Lung microvascular endothelial cell (primary cell): ENCODE measurements at places on chromosomes 5 and 9. TPM values are rescaled to one million over a fixed set of nuclear protein-coding genes. Genes with fewer than 3 reads are reported as not detected.
A peak's percentile ranks its signal among the peaks of the same experiment; 100 is the strongest.

DNA sequence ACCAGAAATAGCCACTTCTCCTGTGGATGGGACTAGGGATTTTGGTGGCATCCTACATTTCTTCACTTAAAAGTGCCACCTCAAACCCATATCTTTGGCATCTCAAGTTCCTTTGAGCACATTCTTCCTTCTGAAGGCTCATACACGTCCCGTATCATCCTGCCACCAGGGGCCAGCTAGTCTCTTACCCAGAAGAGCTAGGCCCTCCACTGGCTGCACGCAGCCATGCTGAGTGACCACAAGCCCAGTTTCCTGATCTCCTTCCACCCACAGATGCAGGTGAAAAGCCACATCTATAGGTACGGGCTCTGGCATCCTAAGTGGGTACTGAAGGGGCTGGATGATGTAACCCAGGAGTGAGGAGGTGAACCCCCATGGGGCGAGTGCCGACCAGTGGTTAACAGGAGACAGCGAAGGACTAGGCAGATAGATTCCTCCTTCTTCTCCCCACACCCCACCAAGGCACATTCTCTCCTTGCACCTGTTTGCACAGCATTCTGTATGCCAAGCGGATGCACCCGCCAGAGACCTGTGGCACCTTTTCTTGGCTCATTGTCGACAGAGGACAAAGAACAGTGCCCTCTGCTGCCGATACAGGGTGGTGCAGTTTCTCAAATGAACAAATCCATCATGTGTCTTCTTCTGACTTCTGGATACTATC, 14.4 kb upstream of the SCGB3A1 start:
- DNase-seq = peak; percentile 70

DNA sequence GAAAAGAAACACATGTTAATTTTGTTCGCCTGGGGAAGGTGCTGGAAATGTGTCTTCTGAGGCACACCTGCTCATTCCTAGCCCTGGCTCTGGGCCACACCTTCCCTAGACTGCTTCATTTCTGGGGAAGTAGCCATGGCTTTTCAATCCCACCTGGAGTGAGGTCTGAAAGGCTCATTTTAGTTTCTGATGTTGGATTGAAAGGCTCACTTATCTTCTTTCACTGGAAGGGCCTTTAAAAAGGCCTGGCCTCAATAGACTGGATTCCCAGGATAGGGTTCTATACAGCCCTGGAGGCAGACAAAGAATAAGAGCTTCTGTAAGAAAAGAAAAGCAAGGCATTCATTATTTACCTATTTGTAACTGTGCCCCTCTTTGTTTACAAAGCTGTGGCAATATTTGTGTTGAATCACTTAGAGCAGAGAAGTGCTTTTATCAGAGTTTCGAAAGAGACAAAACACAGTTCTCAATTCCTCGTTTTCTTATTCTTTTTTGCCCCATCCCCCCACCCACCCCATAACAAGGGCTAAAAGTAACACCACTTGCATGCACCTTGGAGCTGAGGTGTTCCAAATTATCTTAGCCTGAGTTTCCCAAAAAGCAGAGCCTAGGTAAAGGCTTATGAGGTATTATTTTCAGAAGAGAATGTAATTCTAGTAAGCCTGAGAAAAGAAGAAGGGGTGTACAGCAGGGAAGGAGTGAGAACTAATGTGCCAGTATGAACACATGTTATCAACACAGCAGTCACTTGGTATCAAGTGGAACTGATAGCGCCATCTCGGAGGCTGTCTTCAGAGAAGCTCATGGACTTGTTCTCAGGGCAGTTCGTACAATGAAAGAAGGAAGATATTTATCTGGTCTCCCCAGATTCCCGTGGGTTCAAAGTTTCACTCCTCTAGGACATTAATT, 413.1 kb downstream of the KCTD16 start:
- no peak for DNase-seq

DNA sequence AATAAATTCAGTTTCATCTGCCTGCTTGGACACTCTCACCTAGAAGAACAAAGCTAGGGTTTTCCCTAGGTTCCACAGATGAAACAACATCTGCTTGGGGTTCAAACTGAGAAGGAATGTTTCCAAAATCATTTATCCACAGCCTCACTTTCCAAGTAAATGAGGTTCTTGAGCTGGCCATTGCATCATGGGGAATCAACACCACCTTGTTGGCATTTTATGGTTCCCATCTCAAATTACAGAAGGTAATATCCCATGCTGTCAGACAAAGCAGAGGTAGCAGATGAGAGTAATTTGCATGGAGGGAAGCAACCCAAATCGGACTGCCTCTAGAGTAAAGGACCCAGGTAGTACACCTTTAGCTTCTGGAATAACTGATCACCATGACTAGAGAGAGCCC, 10.5 kb upstream of the NR4A3 start:
- DNase-seq = no peak

DNA sequence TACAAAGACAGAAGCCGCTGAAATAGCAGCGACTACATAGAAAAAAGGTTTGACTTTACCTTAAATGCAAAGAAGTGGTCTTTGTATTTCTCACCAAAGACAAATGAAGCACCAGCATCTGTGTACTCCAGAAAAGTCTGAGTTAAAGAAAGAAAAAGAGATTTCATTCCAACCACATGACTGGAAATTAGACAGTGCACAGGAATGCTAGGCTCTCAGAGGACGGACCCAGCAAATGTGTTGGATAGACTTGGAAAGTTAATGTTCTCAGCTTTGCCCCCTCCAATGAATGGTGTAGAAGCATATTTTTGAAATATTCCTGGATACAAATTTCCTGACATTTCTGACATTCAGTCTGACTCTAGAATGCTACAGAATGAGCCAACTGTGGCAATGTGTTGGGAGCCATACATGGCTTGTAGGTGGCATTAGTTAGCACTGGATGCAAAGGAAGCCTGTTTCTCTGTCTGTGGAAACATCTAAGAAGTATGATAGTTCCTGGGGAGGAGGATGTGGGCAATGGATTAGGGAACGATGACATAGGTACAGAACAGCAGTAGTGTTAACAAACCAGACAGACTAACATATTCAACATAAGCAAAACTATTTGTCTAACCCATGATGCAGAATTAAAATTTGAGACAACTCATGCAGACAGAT, 43.3 kb downstream of the SLC28A3 start:
- DNase-seq = peak; percentile 26

GRCh38 chr5:107651325-107651724, 19.4 kb downstream of the EFNA5 start:
- no peak for DNase-seq

DNA sequence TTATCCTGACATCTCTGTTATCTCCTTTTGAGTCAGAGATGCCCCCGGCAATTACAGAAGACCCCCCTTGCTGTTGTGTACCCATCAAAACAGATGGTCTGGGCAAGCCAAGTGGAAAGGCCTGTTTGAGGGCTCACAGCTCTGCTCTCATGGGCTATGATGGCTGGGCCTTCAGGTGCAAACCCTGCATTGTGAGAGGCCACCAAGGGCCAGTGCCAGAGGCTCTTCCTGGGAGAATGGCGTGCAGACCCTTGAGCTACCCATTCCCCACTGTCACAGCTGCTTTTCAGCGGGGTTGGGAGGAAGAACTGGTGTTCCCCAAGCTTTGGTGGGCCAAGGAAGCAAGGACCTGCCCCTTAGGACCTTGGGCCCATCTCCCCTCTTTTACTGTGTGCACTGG, 174.7 kb upstream of the PPP1R26 start:
- no peak for DNase-seq

ADAMTS2 gene
- total RNA-seq = 0.22 and 0.40 TPM in 2 replicates

GRCh38 chr9:99752417-99753109, 69.1 kb upstream of the NR4A3 start:
- no peak for DNase-seq

OR1N1 gene
- total RNA-seq = not detected in 2 replicates

GRCh38 chr5:149737355-149737754, 7.2 kb downstream of the PPARGC1B start:
- no peak for DNase-seq

MEIKIN gene
- total RNA-seq = not detected in 2 replicates

DNA sequence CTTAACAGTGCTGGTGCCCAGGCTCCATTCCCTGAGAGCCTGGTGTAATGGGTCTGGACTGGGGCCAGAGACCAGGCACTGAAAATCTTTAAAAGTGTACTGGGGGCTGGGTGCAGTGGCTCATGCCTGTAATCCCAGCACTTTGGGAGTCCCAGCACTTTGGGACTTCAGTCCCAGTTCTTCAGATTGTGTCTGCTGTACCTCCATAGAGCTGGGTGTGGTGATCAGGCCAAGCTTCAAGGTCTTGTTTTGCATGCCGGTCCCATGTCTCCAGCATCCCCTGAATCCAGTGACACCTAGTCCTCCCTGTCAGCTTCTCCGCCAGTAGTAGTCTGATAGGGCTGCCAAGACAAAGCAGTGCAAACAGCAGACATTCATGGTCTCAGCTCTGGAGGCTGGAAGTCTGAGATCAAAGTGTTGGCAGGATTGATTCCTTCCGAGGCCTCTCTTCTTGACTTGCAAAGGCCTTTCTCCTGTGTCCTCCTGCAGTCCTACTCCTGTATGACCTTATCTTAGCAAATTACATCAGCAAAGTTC, 108.2 kb downstream of the SYK start:
- DNase-seq = no peak

GRCh38 chr9:34988218-34989002, 1.1 kb upstream of the DNAJB5 start:
- no peak for DNase-seq

NLN gene
- total RNA-seq = 21.0 and 22.7 TPM in 2 replicates

DNA sequence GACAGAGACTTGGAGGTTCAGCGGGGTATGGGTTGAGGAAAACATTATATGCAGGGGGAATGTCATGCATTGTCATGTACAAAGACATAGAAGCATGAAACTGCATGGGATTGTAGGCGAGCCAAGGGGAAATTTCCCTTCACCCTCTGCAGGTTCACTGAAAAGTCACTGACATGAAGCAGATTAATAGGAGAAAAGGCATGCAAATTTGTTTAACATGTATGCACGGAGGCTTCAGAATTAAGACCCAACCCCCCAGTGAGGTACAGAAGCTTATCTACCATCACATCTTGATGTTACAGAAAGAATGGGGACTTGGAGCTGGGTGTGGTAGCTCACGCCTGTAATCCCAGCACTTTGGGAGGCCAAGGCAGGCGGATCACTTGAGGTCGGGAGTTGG, 18.5 kb downstream of the NIM1K start:
- no peak for DNase-seq

- DNase-seq = no peak
These were observed 141.3 kb upstream of the ALDH1B1 start for GRCh38 chr9:38251036-38251860.

DNA sequence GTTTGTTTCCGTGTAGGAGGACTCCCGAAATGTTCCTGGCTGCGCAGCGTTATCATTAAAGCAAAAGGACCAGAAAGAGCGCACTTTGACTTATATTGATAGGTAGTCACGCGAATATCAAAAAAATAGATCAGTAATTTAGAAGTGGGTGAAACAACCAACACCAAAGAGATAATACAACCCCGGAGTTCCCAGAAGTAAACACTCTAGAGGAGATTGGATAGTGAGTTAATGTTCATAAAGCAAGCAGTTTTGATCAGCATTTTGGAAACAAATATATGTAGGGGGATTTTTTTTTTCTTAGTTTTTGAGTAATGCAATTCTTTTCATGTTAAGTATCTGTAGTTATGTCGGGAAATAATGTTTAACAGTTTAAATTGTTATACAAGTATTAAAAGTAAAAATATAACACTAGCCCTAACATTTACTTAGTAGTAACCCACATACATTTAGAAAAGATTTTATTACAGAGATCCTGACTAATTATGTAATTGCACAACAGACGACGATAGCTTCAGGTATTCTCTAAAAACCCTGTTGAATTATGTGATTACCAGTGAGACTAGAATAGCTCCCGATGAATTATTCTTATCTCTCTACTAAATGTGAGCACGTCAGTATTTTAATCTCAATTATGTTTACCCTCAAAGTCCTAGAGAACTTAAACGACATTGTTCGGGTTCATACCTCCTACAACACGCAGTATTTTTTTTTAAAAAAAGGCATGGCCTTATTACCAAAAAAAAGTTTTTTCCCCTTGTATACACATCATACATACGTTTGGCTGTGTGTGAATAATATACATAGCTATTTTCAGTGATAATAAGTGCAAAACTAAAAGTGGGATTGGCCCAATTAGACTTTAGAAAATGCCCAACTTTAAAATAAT, 9.4 kb upstream of the NFIB start:
- DNase-seq = no peak

GRCh38 chr5:6757414-6757969, 44.3 kb downstream of the TENT4A start:
- no peak for DNase-seq

MAMDC2 gene
- 0.79 and 2.6 TPM in 2 replicates for total RNA-seq

GRCh38 chr9:119432428-119432827, 63.2 kb upstream of the BRINP1 start:
- no peak for DNase-seq

- no peak for DNase-seq
These were observed 23.8 kb downstream of the ALG2 start for GRCh38 chr9:99197987-99198386.

GRCh38 chr5:15254607-15255006, 245.4 kb upstream of the FBXL7 start:
- DNase-seq = no peak
